ENCODE measurements at places on chromosomes 12 and 14.

DNA sequence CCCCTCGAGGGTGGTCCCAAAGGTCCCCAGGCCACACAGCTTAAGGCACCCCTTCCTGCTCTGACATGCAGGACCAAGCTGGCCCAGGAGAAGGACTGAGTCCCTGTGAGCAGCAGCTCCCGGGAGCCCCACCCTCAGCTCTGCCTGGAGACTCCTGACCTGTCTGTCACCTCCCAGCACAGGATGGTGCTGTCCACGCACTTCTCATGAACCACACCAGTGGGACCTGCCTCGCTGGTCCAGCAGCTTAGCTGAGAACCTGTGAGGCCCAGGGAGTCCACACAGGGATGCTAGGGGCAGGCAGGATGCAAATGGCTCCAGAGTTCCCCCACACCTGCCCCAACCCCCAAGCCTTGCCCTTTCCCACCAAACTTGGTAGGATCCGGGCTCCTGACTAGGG, 27.7 kb downstream of the CCDC85C start:
- DNase-seq: peak; percentile 75

GRCh38 chr12:19196959-19197630, 67.6 kb downstream of the PLEKHA5 start:
- DNase-seq: no peak

GRCh38 chr14:55126034-55126433, 3.0 kb upstream of the LGALS3 start:
- no peak for DNase-seq

- DNase-seq: no peak
Observed at GRCh38 chr14:61954306-61954705, 192.1 kb downstream of the SNAPC1 start.

DNA sequence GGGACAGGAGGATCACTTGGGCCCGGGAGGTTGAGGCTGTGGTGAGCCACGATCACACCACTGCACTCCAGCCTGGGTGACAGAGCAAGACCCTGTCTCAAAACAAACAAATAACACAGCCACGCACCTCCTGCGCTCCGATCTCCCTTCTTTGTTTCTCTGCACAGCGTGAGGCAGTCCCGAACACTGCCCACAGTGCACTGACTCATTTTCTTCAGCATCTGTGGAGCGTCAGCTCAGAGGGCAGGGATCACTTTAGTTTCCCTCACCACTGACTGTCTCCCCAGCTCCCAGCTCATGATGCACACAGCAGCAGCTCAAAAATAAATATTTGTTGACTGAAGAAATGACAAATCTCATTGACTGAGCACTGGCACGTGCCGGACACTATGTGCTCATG, 883 bp upstream of the MYL2 start:
- DNase-seq: no peak

- peak; percentile 80 for DNase-seq
Observed at GRCh38 chr14:22973217-22974032, 8.9 kb downstream of the AJUBA start.

GRCh38 chr12:12436831-12437345, 80.0 kb downstream of the BORCS5 start:
- no peak for DNase-seq

DNA sequence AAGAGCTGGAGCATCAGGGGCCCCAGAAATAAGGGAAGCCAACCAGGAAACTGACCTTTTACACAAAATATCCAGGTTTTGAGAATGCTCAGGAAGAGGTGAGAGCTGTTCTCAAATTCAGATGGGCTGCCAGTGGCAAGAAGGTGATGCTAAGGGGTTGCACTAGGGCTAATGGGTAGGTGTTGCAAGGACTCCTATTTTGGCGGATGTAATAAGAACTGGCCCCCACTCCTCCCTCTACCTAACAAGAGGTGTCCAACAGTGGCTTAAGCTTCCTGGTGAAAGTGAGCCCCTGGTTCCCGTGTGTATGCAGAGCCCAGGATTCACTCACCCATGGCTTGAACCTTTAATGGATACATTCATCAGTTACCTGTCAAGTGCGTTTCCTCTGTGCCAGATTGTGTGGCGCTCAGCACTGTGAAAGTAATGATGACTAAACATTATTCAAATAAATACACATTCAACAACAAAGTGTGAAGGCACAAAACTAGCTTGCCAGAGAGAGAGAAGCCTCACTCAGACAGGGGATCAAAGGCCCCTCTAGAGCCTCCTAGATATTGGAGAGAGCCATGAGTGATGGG, 705 bp upstream of the CHGA start:
- no peak for DNase-seq

Data from endodermal cell (in vitro differentiated cells).